Stimulated activated CD4-positive, alpha-beta T cell treated with anti-CD3 and anti-CD28 coated beads, TNF-alpha, amount 100 ng/mL, for 1 hour (primary cell): ENCODE measurements at places on chromosomes 4 and X.

- no peak for DNase-seq
Measured at GRCh38 chrX:122565952-122566351, 618.1 kb upstream of the GRIA3 start.

DNA sequence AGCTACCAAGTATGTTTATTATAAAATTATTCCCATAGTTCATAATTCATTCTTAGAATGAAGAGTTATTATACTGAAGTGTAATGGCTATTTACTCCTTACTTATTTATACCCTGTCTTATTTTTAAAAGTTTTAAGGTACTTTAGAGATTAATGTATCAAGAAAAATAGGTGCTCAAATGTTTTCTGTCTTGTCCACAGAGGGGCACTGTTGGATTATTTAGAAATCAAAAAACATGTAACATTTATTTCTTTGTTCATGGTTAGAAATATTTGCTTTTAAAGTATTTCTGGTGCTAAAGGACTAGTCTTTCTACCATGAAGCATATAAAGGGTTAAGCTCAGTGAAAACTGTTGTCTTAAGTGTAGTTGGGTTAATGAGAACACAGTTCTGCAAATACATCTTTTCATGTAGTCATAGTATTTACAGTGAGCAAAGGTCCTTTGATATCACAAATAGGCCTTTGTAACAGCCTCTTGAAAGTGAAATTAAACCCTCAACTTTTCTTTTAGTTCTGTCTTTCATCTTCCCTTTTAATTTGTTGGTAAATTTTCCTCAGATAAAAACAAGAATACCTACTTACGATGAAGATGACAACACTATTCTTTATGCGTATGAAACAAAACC, 7.7 kb downstream of the SCML1 start:
- DNase-seq, result no peak

DNA sequence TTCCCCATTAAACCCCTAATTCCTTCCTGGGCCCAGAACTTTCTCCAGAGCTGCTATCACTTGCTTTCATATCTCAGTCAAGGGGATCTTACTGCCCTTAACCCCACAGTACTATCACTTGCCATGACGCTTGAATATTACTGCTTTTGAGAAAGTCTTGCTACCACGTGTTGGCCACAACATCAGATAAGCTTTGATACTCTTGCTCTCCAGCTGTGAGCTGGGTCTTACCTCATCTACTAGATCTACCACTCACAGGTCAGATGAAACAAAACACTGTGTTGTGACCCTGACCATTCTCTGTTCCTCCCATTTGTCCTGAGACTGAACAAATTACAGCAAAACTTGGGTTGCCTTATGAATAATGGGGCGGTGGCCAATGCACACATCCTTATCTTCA, 12.1 kb upstream of the TAPT1 start:
- no peak for DNase-seq

- DNase-seq, result no peak
Measured at GRCh38 chrX:49247916-49248811, 12.9 kb downstream of the CCDC22 start.

DNA sequence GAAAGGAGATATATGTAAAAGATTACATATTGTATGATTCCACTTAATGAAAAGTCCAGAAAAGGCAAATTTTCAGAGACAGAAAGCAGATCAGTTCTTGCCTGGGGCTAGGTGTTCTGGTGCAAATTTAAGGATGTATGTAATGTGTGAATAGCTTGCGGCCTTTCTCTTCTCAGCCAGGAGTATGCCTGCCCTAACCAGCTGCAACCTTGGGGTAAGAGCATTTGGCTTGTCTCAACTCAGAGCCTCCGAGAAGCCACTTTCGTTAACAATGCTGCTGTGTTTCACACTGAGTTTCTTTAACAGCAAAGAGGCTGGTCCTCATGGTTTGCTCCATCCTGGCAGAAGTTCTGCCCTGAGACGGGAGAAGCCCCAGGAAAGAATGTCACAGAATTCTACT, 102.7 kb downstream of the SPCS3 start:
- no peak for DNase-seq

DNA sequence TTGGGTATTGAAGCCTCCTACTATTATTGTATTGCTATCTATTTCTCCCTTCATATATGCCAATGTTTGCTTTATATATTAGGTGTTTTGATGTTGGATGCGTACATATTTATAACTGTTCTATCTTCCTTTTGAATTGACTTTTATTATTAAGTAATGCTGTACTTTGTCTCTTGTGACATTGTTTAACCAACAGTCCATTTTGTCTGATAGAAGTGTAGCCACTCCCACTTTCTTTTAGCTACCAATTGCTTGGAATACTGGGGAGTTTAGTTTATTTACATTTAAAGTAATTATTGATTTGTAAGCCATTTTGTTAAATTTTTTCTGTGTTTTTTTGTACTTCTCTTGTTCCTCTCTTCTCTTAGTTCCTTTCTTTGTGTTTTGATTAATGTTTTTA, 195.9 kb downstream of the GC start:
- DNase-seq, result no peak

GRCh38 chr4:122898370-122899150, 23.8 kb downstream of the NUDT6 start:
- no peak for DNase-seq

GRCh38 chr4:102522031-102522440, 20.9 kb downstream of the NFKB1 start:
- DNase-seq, result no peak

DNA sequence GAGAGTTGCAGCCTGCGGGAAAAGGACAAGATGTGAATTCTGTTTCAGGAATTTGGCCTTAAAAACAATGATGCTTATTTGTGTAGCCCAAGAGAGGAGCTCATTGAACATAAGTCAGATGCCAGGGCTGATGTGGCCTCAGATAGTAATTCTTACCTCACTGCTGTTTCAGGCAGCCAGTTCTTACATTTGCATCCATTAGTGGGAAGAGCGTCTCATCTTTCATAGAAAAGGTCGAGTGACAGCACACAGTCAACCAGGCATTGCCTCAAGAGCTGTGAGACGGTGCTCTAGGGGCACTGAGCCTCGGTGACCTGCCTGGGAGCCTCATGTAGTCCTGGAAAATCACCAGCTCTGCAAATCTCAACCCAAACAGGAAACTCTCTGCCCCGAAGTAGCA, 174.9 kb upstream of the FRG1 start:
- DNase-seq, result no peak

DNA sequence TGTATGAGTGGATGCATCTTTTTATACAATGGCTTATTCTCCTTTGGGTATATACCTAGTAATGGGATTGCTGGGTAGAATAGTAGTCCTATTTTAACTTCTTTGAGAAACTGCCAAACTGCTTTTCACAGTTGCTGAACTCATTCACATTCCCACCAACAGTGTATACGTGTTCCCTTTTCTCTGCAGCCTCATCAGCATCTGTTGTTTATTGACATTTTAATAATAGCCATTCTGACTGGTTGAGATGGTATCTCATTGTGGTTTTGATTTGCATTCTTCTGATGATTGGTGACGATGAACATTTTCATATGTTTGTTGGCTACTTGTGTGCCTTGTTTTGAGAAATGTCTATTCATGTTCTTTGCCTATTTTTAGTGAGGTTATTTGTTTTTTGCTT, 687.0 kb upstream of the EPHA5 start:
- DNase-seq, result no peak
